Keratinocyte (primary cell): ENCODE measurements at places on chromosomes 3 and 15.

DNA sequence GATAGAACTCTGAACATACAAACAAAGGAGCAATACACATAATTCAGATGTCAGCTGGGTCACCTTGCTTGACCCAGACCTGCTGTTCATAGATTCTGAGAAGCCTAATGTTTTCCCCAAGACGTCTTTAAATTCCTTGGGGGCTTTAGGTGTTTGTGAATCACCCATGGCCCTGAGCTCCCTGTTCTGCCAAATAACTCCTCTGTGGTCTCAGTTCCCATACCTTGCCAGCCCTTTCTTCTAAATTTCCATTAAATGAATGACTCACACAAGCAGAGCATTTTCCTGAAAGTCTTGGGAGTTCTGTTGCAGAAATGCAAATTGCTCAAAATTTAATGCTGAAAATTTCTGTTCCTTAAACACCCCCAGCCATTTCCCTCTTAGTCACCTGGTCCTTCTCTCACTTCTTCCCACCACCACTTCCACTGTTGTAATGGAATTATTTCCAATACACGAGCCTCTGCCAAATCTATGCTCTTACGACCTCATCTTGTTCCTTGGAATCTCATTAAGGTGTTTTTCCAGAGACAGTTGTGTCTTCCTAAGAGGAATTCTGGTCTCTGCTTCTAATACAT, 33.4 kb upstream of the PSMD6 start:
- no peak for DNase-seq

- no peak for DNase-seq
Observed at GRCh38 chr3:123930445-123930844, 30.6 kb downstream of the CCDC14 start.

DNA sequence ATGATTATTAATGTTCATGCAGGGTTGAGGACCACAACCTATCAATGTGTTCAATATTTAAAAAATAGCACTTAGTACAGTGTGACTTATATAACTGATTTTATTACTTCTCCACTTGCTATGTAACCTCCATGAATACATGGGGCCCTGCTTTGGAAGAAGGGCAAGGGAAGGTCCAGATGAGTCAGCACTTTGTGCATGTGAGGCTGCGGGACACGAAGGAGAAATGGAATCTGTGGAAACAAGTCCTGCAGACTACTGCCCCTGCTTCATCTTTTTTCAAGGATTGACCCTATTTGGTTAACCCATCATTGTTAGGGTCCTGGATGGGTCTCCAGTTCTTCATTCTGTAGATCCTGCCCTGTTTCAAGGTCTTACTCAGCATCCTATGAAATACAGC, 1.6 kb downstream of the NXPE3 start:
- DNase-seq: no peak

GRCh38 chr3:73404435-73404834, 220.3 kb downstream of the PDZRN3 start:
- no peak for DNase-seq

- no peak for DNase-seq
Observed at GRCh38 chr15:51071578-51071977, 23.1 kb downstream of the TNFAIP8L3 start.
